ENCODE measurements at places on chromosomes 3 and 15. TPM values are rescaled to one million over a fixed set of nuclear protein-coding genes. Genes with fewer than 3 reads are reported as not detected.

Gene PTH1R
- not detected for total RNA-seq

Gene MYO1E
- 33.3 TPM for total RNA-seq

Gene APBA2
- 0.80 TPM for total RNA-seq

DNA sequence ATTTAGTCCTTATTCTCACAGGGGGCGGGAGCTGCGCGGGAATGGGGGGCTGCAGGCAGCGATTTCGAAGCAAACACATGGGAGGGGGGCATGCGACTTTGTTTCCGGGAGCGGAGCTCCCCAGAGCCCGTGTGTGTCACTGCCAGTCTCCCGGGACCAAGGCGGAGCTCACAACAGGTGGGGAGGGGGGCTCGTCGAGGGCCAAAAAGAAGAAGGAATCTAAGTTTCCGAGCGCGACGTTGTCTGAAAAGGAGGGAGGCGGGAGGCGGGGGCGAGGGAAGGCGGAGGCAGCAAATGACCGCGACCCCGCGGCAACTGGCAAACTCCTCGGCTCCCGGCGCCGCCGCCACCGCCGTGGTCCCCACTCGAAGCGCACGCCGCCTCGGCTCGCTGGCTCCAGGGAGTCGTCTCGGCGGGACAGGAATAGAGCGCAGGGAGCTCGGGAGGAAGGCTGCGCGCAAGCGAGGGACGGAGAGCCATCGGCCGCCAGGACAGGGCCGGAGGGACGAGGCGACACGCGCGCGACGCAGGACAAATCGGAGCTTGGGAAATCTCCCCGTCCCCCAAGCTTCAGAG, 1.4 kb downstream of the FOXP1 start:
- H3K27me3 ChIP-seq = peaks cover 36% of the 10 kb centered on the region
- peaks cover 47% of the 10 kb centered on the region for H3K4me1 ChIP-seq
- peak overlapping the region; percentile 90 for H3K27ac ChIP-seq
- H3K36me3 ChIP-seq = no peaks in the 10 kb centered on the region
- H3K4me3 ChIP-seq = peak overlapping the region; percentile 89
- no peak for DNase-seq

GRCh38 chr3:23331141-23331935, 128.2 kb downstream of the UBE2E2 start:
- H3K27me3 ChIP-seq = no peaks in the 10 kb centered on the region
- H3K27ac ChIP-seq = no peak overlapping the region
- no peak for DNase-seq
- no peak overlapping the region for H3K4me3 ChIP-seq
- H3K4me1 ChIP-seq = no peaks in the 10 kb centered on the region

- H3K27me3 ChIP-seq = no peaks in the 10 kb centered on the region
- H3K4me1 ChIP-seq = no peaks in the 10 kb centered on the region
- H3K4me3 ChIP-seq = no peak overlapping the region
- DNase-seq = no peak
- H3K36me3 ChIP-seq = no peaks in the 10 kb centered on the region
- H3K27ac ChIP-seq = no peak overlapping the region
Observed at GRCh38 chr3:110504401-110504800, 567.2 kb upstream of the NECTIN3 start.

Gene MST1R
- 1.6 TPM for total RNA-seq

DNA sequence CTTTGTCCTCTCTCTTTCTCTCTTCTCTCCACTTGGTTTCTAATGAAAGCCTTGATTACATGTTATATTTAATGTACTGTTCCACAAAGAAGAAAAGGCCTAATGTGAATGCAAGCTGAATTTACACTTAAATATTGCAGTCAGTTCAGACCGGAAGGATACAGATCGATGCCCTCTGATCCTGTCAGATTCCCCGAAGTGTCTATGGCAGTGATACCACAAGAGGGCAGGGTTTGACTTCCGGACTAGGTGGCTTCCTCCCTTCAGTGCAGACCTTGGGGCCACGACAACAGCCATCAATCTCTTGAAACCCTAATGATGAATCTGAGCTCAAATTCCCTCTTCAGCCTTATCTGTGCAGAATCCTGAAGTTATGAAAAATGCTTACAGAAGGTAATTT, 29.5 kb downstream of the AGTR1 start:
- no peak for DNase-seq
- H3K36me3 ChIP-seq = no peaks in the 10 kb centered on the region
- H3K4me1 ChIP-seq = no peaks in the 10 kb centered on the region

Gene HIGD2B
- total RNA-seq = not detected

- no peak for DNase-seq
- no peak overlapping the region for H3K4me3 ChIP-seq
- peaks cover 4% of the 10 kb centered on the region for H3K27me3 ChIP-seq
- peaks cover 13% of the 10 kb centered on the region for H3K4me1 ChIP-seq
Observed at GRCh38 chr3:98600412-98601095, 7.1 kb upstream of the CPOX start.
